SW 1271 (cell line): ENCODE measurements at places on chromosomes 11 and 22.
A peak's percentile ranks its signal among the peaks of the same experiment; 100 is the strongest.

- DNase-seq: no peak
Observed at GRCh38 chr11:69459848-69460539, 21.5 kb upstream of the LINC01488 start.

GRCh38 chr11:47616726-47617416 lies 22.7 kb upstream of the C1QTNF4 start:
- DNase-seq: peak; percentile 45

- DNase-seq: no peak
Observed at GRCh38 chr11:2963112-2963754, 28.9 kb downstream of the NAP1L4 start.

- peak; percentile 13 for DNase-seq
Observed at GRCh38 chr22:27416511-27417420, 384.8 kb downstream of the MN1 start.

- DNase-seq: no peak
Observed at GRCh38 chr22:17194213-17194612, 25.0 kb downstream of the ADA2 start.

- no peak for DNase-seq
Observed at GRCh38 chr11:107908211-107908610, 20.0 kb upstream of the RAB39A start.

GRCh38 chr11:26556582-26556981 lies 15.5 kb downstream of the MUC15 start:
- DNase-seq: no peak

- DNase-seq: peak; percentile 44
Observed at GRCh38 chr22:36467946-36468345, 13.5 kb downstream of the TXN2 start.

DNA sequence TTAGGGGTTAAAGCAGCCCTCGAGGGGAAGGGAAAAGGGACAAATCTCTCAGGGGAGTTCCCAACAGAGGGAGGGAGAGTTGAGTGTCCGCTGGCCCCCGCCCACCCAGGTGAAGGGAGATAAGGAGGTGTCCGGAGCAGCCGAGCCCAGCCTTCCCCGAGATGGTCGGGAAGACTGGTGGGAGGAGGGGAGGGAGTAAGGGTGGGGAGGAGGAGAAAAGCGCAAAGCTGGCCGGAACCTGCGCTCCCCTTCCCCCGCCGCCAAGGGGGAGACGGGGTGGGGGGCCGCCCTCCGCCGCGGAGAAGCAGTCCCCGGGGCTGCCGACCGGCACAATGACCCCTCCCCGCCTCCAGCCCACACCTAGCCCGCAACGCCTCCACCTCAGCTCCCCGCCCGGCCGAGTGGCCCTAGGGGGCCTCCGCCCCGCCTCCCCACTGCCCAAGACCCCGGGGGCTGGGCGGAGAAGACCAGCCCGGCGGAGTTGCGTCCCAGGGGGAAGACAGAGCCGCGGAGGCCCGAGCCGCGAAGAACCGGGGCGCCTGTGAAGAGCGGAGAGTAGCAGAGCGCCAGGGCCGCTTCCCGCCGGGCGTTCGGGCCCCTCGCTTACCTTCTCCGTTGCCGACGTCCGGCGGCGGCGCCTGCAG lies 479 bp downstream of the RSF1 start:
- peak; percentile 60 for DNase-seq
